ENCODE measurements at places on chromosomes 16 and 17. TPM values are rescaled to one million over a fixed set of nuclear protein-coding genes. Genes with fewer than 3 reads are reported as not detected.

Gene SPN
- total RNA-seq: not detected

Gene RGS9
- total RNA-seq: 3.5 TPM

Gene CNGB1
- not detected for total RNA-seq

Gene GPRC5C
- total RNA-seq: 56.8 TPM

Gene OR3A2
- not detected for total RNA-seq

Gene CES4A
- total RNA-seq: 2.8 TPM

Gene NPIPB9
- 6.4 TPM for total RNA-seq

Gene PRSS22
- not detected for total RNA-seq

Gene PAM16
- total RNA-seq: 438 TPM

DNA sequence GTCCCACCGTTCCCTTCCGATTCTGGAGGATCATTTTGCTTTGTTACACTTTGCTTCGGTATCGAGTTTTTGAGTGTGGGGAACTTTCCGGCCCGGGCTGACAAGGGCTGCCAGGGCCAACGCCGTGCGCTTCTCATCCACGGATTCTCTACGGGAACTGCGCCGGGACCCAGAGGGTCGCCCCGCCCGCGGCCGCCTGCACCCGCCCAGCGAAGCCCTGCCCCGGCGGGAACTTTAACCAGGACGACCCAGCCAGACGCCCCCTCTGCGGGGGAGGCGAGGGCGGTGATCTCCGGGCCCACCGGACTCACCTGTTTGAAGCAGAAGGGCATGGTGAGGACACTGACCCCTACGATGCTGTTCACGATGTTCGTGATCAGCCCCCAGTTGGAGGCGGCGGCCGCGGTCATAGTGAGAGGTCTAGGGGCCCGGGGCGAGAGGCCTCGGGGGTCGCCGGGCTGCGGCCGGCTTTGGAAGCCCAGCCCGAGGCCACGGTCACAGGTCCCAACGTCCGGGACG lies 536 bp downstream of the SLC38A10 start:
- no peaks in the 10 kb centered on the region for H3K27me3 ChIP-seq
- H3K27ac ChIP-seq: peak overlapping the region; percentile 89
- DNase-seq: peak; percentile 30
- no peaks in the 10 kb centered on the region for H3K36me3 ChIP-seq
- peaks cover 4% of the 10 kb centered on the region for H3K4me1 ChIP-seq

DNA sequence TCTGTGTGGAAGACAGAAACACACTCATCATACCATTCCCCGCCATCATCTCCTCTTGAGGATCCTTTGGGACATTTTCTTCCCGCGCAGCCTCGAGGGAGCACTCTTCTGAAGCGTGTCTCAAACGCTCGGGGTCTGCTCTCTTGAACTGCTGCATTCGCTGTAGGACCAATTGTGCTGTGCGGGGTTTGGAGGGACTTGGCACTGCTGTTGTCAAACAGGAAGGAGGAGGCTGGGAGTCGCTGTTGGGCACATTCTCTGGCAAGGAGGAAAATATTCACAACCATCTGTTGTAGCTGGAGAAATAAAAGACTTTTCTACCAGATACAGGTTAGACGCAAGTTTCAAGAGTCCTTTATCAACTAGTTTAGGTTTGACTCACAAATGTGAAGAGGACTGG lies 5.0 kb downstream of the SLX4 start:
- no peak overlapping the region for H3K4me3 ChIP-seq
- no peaks in the 10 kb centered on the region for H3K4me1 ChIP-seq
- DNase-seq: no peak
- H3K27me3 ChIP-seq: no peaks in the 10 kb centered on the region
- H3K27ac ChIP-seq: no peak overlapping the region

DNA sequence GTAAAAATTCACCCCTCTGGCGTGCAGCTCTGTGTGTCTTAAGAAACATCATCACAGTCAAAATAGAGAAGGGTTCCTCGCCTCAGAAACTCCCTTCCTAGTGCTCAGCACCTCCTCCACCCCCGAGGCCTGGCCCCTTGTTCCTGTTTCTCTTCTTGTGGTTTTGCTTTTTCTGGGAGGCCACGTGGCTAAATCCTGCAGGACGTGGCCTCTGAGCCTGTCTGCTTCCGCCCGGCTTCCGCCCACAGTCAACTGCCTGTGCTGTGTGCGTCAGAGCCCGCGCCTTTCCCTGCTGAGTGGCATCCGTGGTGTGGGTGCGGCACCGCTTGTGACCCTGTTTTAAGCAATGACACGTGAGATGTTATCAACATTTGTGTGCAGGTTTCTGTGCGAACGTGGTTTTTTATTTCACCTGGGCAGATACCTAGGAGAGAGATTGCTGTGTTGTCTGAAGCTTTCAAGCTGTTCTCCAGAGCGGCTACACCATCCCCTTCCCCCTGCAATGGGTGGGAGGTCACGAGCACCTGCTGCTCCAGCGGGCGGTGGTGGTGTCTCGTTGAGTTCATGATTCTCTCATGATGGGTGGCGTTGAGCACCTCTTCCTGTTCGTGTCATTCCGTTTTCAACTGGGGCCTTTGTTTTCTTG lies 21.7 kb downstream of the ACSF3 start:
- no peaks in the 10 kb centered on the region for H3K4me1 ChIP-seq
- no peak for DNase-seq
- no peak overlapping the region for H3K4me3 ChIP-seq
- no peaks in the 10 kb centered on the region for H3K27me3 ChIP-seq

DNA sequence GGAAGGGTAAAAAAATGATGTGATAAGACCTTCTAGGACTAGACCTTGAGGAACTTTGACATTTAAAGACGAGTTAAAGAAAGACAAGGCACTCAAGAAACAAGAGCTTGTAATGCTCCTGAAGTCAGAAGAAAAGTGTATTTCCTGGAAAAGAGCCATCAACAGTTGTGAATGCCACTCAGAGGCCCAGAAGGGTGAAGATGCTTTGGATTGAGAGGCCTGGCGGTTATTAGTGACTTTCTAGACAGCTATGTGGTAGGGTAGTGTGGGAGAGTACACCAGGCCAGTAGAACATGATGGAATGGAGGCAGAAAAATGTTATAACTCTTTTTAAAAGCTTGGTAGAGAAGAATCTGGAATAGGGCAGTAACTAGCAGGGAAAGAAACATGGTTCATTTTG lies 34.1 kb upstream of the ANKFN1 start:
- H3K27ac ChIP-seq: no peak overlapping the region
- no peak for DNase-seq
- H3K4me1 ChIP-seq: no peaks in the 10 kb centered on the region
- H3K36me3 ChIP-seq: no peaks in the 10 kb centered on the region

- no peaks in the 10 kb centered on the region for H3K36me3 ChIP-seq
- H3K27me3 ChIP-seq: no peaks in the 10 kb centered on the region
- peaks cover 14% of the 10 kb centered on the region for H3K4me1 ChIP-seq
- H3K27ac ChIP-seq: peak overlapping the region; percentile 74
- DNase-seq: no peak
- peak overlapping the region; percentile 98 for H3K4me3 ChIP-seq
These were observed 702 bp downstream of the NUDT21 start for GRCh38 chr16:56450275-56450985.

- DNase-seq: no peak
- H3K4me3 ChIP-seq: no peak overlapping the region
- no peaks in the 10 kb centered on the region for H3K4me1 ChIP-seq
- H3K27me3 ChIP-seq: no peaks in the 10 kb centered on the region
- no peak overlapping the region for H3K27ac ChIP-seq
- no peaks in the 10 kb centered on the region for H3K36me3 ChIP-seq
These were observed 358.8 kb upstream of the CDH5 start for GRCh38 chr16:66007717-66008116.

DNA sequence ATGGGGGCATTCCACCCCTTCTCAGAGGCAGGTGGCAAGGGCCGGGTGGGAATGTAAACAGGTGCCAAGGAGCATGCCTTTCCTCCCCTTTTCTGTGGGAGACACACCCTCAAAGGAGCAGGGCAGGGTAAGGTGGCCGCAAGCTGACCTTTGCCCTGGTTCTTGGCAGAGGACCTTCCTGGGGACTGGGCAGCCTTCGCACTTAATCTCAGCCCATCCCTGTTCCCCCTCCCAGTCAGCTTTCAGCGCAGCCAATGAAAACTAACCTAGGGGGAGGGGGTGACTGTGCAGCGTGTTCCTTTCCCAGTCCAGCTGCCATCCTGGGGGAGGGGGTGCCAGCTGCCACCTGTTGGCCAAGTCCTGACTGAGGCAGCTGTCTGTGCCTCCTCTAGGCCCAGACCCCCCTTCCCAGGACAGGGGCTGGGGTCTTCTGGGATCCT lies 2.8 kb downstream of the TRAF4 start:
- H3K27me3 ChIP-seq: no peaks in the 10 kb centered on the region
- peaks cover 11% of the 10 kb centered on the region for H3K4me1 ChIP-seq
- no peak overlapping the region for H3K4me3 ChIP-seq
- H3K27ac ChIP-seq: peak overlapping the region; percentile 86
- no peaks in the 10 kb centered on the region for H3K36me3 ChIP-seq

DNA sequence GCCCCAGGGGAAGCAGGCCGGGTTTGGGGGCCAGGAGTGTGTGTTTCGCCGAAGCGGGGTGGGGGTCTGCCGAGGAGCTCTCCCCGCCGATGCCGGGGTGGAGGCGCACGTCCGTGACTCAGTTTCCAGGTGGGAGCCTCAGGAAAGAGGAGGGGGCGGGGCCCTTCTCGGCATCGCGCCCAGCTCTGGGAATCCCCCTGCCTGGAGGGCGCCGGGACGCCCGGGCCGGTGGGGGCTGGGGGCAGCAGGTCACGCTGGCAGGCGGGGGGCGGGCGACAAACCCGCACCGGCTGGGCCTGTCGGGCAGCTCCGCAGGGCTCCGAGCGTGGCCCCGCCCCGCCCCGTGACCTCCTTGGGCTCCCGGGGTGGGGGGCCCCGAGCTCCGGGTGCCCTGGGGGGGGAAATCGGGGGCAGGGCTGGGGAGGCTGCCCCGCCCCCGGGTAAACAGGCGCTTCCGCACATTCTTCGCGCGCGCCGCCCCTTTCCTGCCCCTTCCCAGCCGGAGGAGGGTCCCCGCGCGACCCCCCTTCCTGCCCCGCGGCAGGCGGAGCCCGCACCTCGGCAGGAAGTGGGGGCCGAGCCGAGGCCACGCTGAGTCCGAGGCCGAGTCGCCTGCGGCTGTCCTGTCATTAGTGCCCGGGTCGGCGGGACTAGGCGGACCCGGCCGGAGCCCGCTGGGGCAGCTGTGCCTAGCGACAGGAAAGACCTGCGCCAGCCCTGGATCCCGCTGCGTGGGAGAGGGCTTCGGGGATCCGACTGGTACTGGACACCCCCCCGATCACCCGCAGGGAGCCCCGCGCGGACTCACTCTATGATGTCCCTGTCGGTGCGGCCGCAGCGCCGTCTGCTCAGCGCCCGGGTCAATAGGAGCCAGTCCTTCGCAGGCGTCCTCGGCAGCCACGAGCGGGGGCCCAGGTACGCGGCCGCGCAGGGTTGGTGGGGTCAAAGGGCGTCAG lies 9.3 kb downstream of the RIPOR1 start:
- no peaks in the 10 kb centered on the region for H3K36me3 ChIP-seq
- H3K4me1 ChIP-seq: peaks cover 15% of the 10 kb centered on the region
- no peaks in the 10 kb centered on the region for H3K27me3 ChIP-seq
- peak overlapping the region; percentile 55 for H3K4me3 ChIP-seq
- H3K27ac ChIP-seq: peak overlapping the region; percentile 81

- H3K4me1 ChIP-seq: peaks cover 2% of the 10 kb centered on the region
- H3K27ac ChIP-seq: no peak overlapping the region
- no peak overlapping the region for H3K4me3 ChIP-seq
- no peak for DNase-seq
- H3K36me3 ChIP-seq: no peaks in the 10 kb centered on the region
These were observed 132.6 kb downstream of the PARN start for GRCh38 chr16:14497245-14498082.

DNA sequence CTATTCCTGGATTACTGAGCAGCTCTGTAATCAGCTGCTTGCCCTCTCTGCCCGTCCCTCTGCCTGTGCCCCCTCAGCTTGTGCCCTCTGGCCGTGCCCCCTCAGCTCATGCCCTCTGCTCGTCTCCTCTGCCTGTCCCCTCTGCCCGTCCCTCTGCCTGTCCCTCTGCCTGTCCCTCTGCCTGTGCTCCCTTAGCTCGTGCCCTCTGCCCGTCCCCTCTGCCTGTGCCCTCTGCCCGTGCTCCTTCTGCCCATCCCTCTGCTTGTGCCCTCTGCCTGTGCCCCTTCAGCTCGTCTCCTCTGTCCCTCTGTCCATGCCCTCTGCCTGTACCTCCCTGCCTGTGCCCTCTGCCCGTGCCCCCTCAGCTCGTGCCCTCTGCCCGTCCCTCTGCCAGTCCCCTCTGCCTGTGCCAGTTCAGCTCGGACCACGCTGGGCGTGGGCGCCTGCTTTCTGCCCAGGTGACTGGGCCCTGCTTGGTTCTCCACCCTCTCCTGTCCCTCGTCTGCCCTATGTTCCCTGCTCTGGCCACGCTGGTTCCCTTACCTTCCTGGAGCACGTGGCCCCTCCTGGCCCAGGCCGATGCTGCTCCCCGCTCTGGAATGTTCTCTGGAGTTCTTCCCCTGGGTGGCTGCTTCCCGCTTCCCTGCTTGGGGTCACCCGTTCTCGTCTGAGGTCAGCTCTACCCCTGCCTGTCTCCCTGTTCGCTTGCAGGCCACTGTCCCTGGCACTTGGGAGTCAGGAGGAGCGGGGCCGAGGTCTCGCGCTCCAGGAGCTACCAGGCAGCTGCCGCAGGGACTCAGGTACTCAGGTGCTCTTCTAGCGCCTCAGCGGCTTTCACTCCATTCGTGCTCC lies 63.9 kb downstream of the BANP start:
- DNase-seq: peak; percentile 7
- no peak overlapping the region for H3K4me3 ChIP-seq
- no peaks in the 10 kb centered on the region for H3K4me1 ChIP-seq

GRCh38 chr16:4375717-4376116 lies 4.1 kb downstream of the VASN start:
- no peak for DNase-seq
- no peaks in the 10 kb centered on the region for H3K27me3 ChIP-seq
- H3K4me3 ChIP-seq: no peak overlapping the region

- H3K4me3 ChIP-seq: no peak overlapping the region
- no peak for DNase-seq
- H3K4me1 ChIP-seq: no peaks in the 10 kb centered on the region
- peaks cover 6% of the 10 kb centered on the region for H3K27me3 ChIP-seq
- no peaks in the 10 kb centered on the region for H3K36me3 ChIP-seq
- no peak overlapping the region for H3K27ac ChIP-seq
These were observed 88.2 kb downstream of the NOG start for GRCh38 chr17:56681561-56682266.

DNA sequence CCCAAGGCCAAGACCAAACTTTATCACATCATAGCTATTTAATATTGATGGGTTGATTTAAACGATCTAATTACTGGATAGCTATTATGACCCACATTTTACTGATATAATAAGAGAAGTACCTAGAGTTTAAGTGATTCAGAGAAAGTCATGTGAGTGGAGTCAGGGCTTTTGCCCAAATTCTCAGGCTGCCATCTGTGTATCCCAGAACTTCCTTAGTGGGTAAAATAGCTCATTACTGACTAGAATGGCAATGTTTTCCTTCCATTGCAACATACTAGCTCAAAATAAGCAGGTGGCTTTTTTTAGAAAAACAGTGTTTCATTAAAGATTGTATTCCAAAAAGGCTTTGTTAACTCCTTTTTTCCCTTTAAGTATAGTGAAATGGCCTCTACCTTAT lies 113.9 kb upstream of the MAF start:
- H3K4me1 ChIP-seq: no peaks in the 10 kb centered on the region
- no peaks in the 10 kb centered on the region for H3K36me3 ChIP-seq
- no peak overlapping the region for H3K4me3 ChIP-seq
- peak overlapping the region; percentile 23 for H3K27ac ChIP-seq
- no peak for DNase-seq

- H3K4me1 ChIP-seq: no peaks in the 10 kb centered on the region
- H3K4me3 ChIP-seq: peak overlapping the region; percentile 87
- no peaks in the 10 kb centered on the region for H3K36me3 ChIP-seq
- no peak for DNase-seq
- H3K27me3 ChIP-seq: no peaks in the 10 kb centered on the region
These were observed 1.0 kb downstream of the MCRIP1 start for GRCh38 chr17:81831957-81832607.

- no peak overlapping the region for H3K27ac ChIP-seq
- no peaks in the 10 kb centered on the region for H3K36me3 ChIP-seq
- no peak for DNase-seq
- H3K4me1 ChIP-seq: no peaks in the 10 kb centered on the region
- H3K27me3 ChIP-seq: no peaks in the 10 kb centered on the region
These were observed 15.3 kb downstream of the MLYCD start for GRCh38 chr16:83914091-83914710.

All from uterus (tissue), 4 donors.